ENCODE measurements at places on chromosomes 11 and 22.

DNA sequence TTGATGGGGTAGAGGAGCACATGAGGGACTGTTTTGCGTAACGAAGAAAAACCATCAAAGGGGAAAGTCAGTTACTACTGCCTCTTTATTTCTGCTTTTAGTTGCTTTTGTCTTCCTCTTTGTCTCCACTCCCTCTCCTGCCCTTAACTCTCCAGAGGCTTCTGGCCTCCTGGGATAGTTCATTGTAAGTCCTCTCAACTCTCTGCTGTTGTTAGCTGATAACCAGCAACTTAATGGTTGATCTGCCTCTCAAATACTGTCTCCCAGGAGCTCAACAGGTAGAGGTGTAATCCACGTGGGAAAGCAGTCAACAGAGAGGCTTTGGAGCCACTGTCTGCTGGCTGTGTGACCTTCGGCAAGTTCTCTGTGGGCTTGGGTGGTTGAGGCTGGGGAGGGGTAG is 47.3 kb downstream of the CCDC81 start:
- no peak overlapping the region for H3K27ac ChIP-seq
- DNase-seq, result no peak
- no peaks in the 10 kb centered on the region for H3K27me3 ChIP-seq
- no peaks in the 10 kb centered on the region for H3K36me3 ChIP-seq
- H3K4me3 ChIP-seq, result no peak overlapping the region

DNA sequence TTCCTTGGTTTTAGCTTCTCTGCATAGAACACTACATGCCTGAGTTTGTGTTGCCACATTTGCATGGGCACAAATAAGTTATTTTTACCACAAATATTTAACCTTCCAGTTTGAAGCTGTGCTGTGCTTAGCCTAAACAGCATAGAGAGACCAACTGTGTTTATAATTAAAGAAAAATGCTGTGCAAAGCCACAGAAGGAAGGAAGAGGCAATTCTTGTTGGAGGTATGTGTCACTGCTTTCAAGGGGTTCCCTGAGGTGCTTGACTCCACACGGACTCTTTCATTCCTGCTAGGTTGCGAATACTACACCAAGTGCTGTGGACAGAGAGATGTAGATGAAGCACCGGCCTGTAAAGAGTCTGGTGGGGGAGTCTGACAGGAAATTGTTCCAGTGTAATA is 47.6 kb upstream of the OLFML1 start:
- H3K27me3 ChIP-seq, result no peaks in the 10 kb centered on the region
- no peak overlapping the region for H3K27ac ChIP-seq
- peaks cover 5% of the 10 kb centered on the region for H3K4me1 ChIP-seq
- no peak for DNase-seq
- H3K36me3 ChIP-seq, result no peaks in the 10 kb centered on the region

DNA sequence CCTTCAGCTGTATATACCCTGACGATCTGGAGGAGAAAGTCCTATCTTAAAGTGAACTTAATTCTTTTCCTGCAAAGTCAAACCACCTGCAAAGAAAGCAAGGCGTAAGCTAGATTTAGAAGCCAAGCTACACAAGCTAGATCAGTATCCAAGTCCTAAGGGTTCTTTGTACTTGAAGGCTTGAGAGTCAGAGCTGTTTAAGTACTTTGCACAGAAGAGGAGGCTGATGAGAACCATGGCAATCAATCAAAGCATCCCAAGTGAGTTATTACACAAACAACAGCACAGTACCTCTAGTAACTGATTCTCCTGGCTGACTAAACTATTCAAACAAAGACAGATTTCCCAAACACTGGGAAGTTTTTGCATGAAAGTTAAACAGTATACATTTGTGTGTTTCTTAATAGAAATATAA is 1.9 kb downstream of the CDON start:
- no peak for DNase-seq
- H3K36me3 ChIP-seq, result peaks cover 13% of the 10 kb centered on the region
- no peak overlapping the region for H3K4me3 ChIP-seq
- H3K27ac ChIP-seq, result no peak overlapping the region
- H3K27me3 ChIP-seq, result no peaks in the 10 kb centered on the region

- no peak overlapping the region for H3K4me3 ChIP-seq
- no peak overlapping the region for H3K27ac ChIP-seq
- DNase-seq, result no peak
- H3K27me3 ChIP-seq, result no peaks in the 10 kb centered on the region
- peaks cover 10% of the 10 kb centered on the region for H3K4me1 ChIP-seq
Observed at GRCh38 chr11:6574816-6575715, 28.4 kb downstream of the RRP8 start.

DNA sequence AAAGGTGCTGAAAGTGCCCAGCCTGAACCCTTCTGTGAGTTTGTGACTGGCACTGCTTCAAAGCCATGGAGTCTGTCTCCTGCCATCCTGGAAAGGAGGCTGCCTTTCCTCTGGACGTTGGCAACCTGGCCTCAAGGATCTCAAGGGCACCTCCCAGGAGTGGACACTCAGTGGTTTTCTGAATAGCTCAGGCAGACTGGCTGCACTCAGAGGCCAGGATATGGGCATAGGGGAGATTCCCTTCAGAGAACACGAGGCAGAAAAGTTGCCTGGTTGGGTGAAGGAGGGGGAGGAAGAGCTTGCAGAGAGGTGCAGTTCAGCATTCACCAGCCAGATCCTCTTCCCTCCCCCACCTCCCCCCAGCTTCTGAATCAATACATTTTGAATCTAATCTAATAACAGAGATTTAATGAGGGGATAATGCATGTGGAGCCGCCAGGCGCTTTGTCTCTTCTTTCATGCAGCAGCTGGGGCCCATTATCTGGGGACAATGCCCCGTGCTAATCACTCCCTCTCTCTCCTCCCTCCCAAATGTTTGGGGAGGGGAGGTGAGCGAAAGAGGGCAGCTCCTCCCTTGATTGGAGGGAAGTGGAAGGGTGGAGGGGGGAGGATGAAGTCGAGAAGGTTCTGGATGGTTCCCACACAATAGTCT is 17.7 kb downstream of the HTR3A start:
- no peak overlapping the region for H3K4me3 ChIP-seq
- H3K36me3 ChIP-seq, result no peaks in the 10 kb centered on the region
- no peak for DNase-seq
- no peak overlapping the region for H3K27ac ChIP-seq
- peaks cover 85% of the 10 kb centered on the region for H3K27me3 ChIP-seq

- DNase-seq, result no peak
- H3K27ac ChIP-seq, result no peak overlapping the region
- no peaks in the 10 kb centered on the region for H3K4me1 ChIP-seq
- no peak overlapping the region for H3K4me3 ChIP-seq
- peaks cover 34% of the 10 kb centered on the region for H3K36me3 ChIP-seq
Observed at GRCh38 chr11:18001191-18001590, 11.7 kb downstream of the SERGEF start.

DNA sequence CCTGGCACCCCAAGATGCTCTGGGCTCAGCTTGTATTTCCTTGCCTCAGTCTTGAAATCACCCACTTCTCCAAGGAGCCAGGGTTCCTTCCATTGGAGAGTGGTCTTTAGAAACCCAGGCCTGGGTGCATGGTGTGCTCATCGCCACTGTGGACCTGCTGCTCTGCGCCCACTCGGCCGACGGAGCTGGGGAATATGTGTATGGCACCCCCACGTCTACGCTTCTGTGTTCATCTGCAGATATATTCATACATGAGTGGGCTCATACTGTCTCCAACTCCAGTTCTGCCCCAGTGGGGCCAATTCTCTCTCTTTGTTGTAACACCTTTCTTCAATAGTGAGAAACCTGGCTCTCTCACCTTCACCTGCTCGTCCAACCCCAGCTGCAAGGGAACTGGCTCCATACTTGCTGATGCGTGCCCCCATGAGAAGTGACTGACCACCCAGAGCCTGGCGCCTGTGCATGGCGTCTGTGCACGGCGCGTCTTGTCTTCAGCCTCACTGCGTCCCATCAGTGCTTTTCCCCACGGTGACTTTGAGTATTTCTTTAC is 39.8 kb downstream of the KCNQ1 start:
- no peak overlapping the region for H3K27ac ChIP-seq
- peaks cover 45% of the 10 kb centered on the region for H3K27me3 ChIP-seq
- DNase-seq, result no peak
- H3K36me3 ChIP-seq, result no peaks in the 10 kb centered on the region
- no peak overlapping the region for H3K4me3 ChIP-seq

- no peak overlapping the region for H3K27ac ChIP-seq
- H3K27me3 ChIP-seq, result no peaks in the 10 kb centered on the region
- H3K36me3 ChIP-seq, result peaks cover 72% of the 10 kb centered on the region
- H3K4me1 ChIP-seq, result no peaks in the 10 kb centered on the region
Observed at GRCh38 chr22:31715147-31715778, 34.7 kb downstream of the PRR14L start.

DNA sequence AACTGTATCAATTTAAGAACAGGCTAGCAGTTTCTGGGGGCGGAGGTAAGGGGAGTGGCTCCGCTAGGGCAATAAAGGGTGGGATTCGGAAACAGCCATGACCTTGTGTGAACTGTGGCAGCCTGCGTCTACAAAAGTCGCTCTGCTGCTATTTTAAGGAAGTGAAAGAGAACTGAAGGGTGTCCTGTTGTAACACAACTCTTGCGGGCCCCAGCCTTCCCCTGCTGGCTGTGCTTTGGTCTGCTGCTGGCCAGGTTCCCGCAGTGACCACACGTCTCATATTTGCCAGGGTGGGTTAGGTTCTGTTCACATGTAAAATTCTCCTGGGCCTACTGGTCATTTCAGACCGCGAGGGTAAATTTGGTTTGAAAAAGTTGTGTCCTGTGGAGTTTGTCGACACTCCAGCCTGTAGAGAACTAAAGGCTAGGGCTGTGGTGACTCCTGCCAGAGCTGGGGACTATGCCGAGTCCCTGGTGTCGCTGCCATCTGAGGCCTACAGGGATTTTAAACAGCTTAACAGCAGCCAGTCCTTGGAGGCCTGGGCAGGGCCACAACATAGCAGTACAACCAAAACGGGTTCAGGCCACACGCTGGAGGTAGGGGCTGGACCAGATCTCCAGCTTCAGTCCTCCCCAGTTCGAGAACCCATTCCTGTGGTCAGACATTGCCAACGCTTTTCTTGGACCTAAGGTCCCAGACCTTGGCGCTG is 1.1 kb upstream of the PPFIBP2 start:
- no peak for DNase-seq
- H3K27ac ChIP-seq, result peak overlapping the region; percentile 52
- peaks cover 17% of the 10 kb centered on the region for H3K27me3 ChIP-seq
- no peaks in the 10 kb centered on the region for H3K36me3 ChIP-seq
- H3K4me3 ChIP-seq, result peak overlapping the region; percentile 83
- no peaks in the 10 kb centered on the region for H3K4me1 ChIP-seq

Data from MCF 10A (cell line).